GM10248 (cell line): ENCODE measurements at places on chromosomes 2 and 18.

GRCh38 chr18:48695671-48696070, 156.8 kb downstream of the CTIF start:
- no peak for DNase-seq

GRCh38 chr2:168874368-168875054, 15.7 kb downstream of the SPC25 start:
- no peak for DNase-seq

DNA sequence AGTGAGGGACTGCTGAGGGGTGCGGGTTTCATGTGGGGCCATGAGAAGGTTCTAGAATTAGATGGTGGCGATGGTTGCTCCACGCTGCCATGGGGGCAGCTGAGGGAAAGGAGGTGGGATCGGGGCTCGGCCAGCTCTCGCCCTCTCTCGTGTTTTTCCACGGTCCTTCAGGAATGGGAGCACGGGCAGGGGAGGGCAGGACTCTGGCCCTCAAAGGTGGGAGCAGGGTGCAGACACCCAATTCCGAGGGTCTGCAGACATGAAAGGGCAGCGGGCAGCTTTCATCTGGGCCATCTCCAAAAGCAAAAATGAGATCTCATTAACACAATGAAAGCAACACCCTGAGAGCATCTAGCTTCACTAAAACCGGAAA, 53.4 kb upstream of the SALL3 start:
- no peak for DNase-seq

DNA sequence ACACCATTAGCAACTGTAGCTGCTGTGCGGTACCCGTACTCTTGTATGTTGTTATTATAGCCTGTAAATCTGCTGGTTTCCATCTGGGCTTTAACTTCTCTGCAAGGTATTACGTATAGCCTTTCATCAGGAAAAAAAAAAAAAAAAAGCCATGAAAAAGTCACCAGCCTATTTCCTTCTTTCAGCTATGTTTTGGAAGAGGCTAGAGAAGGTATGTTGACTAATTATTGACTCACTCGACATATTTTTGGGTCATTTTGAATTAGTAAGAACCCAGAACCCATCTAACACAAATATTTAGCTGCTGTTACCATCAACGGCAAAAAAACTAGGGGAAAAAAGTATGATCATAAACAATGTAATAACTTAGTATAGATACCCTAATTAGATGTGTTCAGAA, 1395.6 kb downstream of the SUCLG1 start:
- no peak for DNase-seq

DNA sequence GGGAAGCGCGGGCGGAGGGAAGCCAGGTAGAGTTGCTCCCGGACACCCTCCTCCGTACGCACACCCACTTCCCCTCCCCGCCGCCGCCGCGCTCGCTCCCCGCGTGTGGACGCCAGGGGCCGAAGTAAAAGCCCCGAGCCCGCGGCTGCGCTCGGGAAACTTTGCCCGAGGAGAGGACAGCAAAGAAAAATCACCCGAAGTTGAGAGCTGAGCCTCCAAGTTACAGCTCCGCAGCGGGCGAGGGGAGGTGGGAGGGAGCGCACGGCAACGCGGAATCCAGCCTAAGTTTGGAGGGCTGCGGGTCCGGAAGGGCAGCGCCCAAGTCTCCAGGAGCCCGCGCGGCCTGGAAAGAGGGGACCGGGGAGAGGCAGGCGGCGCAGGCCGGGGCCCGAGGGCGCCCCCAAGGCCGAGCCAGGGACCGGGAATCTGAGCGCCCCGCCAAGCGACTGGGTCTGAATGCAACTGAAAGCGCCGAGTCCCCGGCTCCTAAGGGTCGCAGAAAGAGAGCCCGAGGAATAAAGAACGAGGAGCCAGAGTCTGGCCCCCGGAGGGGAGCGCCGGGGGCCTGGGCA, 706 bp upstream of the BCL11A start:
- peak; percentile 37 for DNase-seq
